ENCODE measurements at places on chromosomes 16 and 17.

- DNase-seq = peak; percentile 66
Measured at GRCh38 chr16:12455287-12455798, 348.3 kb downstream of the CPPED1 start.

DNA sequence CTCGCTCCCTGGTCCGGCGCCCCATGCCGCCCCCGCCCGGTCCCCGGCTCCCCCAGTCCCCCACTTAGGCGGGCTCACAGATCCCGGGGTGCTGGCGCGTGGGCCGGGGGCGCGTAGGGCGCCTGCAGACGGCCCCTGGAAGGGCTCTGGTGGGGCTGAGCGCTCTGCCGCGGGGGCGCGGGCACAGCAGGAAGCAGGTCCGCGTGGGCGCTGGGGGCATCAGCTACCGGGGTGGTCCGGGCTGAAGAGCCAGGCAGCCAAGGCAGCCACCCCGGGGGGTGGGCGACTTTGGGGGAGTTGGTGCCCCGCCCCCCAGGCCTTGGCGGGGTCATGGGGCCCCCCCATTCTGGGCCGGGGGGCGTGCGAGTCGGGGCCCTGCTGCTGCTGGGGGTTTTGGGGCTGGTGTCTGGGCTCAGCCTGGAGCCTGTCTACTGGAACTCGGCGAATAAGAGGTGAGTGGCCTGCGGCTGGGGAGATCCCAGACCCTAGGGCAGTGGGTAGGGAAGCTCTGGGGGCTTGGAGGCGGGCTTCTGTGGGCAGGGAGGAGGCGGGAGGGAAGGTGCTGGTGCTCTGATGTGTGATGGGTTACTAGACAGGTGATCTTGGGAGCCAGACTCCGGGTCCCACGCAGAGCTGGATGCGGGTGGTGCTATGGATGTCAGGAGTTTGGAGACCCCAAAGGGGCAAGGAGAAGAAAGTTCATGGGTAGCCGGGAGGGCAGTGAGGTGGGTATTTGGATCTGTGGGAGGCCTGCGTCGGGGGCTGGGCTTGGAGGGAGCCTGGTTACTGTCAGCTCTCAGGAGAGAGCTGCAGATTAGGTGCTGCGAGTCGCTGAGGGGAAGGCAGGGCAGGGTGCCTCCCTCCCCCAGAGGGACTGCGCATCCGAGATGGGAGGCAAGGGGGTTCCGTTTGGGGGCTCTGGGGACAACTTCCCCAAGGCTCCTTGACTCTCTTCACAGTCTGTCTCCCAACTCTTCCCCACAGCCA lies 560 bp downstream of the EFNB3 start:
- DNase-seq = no peak

DNA sequence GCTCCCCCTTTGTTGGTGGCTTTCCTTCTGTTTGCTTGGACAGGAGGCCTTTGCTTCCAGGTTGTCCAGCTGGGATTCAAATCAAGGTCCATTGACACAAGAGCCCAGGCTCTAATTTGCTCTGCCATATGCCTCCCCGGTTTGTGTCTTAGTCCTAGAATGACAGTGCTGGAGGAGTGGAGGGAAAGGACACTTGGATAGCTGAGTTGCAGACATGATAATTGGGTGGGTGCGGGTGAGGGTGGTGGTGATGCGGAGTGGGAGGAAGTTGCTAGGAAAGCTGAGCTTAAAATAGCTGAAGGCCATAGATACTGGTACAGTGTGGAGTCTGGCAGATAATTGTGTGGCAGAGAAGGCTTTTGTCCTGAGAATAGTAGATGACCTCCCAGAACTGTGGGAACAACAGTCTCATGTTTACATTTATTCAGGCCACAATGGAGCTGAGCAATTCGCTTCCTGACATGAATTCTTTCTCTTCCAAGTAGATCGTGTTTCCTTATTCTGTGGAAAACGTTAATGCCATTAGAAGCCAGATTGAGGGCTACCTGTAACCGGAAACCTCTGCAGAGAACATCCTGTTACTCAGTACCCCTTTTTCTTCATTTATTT lies 23.8 kb downstream of the SEC14L1 start:
- no peak for DNase-seq

DNA sequence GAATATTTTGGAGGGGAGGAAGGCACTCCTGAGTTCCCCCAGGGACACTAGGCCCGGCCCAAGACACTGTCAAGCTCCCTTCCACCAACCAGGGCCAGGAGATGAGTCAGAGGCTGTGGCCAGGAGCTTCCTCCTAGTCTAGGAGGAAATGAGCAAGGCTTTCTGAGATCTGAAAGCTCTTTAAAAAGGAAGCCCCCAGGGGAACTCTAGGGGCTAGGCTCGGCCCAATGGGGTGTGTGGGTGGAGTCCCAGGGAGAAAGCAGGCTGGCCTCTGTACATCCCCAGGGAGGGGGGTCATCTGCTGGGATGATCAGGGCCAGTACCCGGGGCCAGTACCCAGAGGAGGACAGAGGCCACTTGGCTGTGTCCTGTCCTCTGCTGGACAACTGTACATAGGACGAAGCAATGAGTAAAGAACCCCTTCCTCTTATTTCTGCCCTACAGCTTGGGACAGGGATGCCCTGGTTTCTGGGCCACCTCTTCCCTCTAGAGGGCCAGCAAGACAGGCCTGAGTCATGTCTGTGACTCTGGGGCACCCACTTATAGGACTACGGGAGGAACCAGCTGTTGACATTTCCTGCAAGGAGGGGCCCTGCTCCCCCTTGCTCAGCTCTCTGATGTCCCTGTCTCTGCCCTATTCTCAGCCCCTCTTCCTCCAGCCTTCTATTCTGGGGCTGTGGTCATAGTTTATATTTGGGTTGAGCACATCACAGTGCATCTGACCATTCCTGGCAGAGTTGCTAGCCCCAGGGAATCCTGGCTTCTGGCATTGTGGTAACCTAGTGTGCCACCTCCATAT lies 2.7 kb downstream of the FHOD1 start:
- peak; percentile 83 for DNase-seq

- DNase-seq = no peak
Measured at GRCh38 chr17:81336296-81336929, 41.3 kb upstream of the SLC38A10 start.

GRCh38 chr16:10521681-10522274 lies 58.6 kb downstream of the EMP2 start:
- DNase-seq = peak; percentile 3

DNA sequence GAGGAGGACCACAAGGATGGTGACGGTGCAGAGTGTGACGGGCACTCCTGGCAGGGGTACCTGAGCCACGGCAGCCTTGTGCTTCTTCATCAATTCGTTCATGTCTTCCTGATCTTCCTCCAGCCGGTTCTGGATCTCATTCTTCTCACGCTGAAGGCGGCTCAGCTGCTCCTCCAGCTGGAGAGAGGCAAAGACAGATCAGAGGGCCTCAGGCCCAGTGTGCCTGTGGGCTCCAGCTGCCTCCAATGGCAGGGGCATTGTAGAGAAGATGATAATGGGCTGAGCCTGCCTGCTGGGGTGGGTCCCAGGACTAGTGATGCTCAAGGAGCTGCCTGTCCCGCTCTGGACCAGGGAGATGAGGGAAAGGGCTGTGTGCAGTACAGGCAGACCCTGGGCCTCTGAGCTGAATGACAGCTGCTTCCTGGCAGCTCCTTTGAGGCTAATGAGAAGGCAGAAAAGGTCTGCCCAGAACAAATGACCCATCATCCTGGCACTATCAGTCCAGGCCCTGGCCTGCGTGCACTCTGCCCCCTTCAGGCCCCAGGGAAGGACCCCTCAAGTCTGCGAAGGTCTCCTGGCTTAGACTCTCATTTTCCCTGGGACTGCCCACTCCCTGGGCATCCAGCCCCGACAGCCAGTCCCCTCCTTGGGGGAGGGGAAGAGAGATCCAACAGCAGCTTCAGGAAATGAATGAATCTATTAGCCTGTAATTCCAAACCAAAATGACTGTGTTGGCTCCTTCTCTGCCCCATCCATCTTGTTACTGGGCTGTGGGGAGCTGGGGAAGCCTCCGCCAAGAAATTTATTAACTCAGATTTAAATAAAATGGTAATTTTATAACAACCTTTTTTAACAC lies 48.0 kb downstream of the PIPOX start:
- no peak for DNase-seq

DNA sequence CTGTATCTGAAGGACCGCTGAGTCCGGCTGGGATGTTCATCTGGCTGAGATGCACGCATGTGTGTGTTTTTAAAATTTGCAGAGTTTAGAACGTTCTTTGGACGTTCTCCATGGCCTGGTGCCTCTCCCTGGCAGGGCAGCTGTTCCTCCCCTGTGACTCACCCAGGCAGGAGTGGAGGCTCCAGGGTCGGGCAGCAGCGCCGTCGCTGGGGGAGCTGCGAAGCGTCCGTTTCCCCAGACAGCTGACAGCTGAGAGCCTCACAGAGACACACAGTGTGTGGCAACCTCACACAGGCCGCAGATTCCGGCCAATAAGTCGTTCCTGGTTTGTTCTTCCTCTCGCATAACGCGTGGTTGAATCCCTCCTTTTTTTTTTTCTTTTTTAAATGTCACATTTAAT lies 80.6 kb downstream of the OR1D5 start:
- DNase-seq = no peak

GRCh38 chr16:27324851-27325301 lies 11.1 kb downstream of the IL4R start:
- no peak for DNase-seq

DNA sequence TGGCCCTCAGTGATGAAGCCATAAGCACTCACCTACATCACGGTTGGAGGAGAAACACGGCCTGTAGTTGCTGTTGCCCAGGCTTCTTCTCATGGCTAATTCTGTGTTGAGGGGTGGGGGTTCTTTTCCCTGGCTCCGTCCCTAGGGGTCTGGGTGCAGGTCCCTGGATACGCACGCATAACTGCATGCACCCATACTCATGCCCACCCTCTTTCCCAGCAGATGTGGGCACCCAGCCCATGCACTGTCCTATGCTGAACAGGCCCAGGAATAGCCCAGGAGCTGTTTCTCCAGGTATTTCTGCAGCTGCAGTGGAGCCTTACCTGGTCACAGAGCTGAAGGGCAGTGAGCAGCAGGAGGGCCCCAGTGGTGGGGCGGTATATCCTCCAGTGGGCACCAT lies 18.1 kb downstream of the ST6GALNAC1 start:
- no peak for DNase-seq

- DNase-seq = no peak
Measured at GRCh38 chr16:84194470-84195200, 3.7 kb downstream of the ADAD2 start.

- DNase-seq = no peak
Measured at GRCh38 chr17:7740481-7741001, 23.0 kb downstream of the DNAH2 start.

DNA sequence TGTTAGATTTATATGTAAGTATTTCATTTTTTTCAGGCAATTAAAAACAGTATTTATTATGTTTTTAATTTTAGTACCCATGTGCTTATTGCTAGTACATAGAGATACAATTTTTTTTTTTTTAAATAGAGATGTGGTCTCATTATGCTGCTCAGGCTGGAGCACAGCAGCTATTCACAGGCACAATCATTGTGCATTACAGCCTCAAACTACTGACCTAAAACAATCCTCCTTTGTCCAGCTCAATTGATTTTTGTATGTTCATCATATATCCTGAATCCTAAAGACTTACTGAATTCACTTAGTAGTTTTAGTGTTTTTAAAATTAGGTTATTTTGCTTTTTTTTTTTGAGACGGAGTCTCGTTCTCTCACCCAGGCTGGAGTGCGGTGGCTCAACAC lies 26.3 kb downstream of the SPECC1 start:
- no peak for DNase-seq

GRCh38 chr17:12744298-12744697 lies 45.0 kb upstream of the ARHGAP44 start:
- DNase-seq = no peak

- DNase-seq = no peak
Measured at GRCh38 chr17:52027081-52027480, 131.4 kb downstream of the CA10 start.

DNA sequence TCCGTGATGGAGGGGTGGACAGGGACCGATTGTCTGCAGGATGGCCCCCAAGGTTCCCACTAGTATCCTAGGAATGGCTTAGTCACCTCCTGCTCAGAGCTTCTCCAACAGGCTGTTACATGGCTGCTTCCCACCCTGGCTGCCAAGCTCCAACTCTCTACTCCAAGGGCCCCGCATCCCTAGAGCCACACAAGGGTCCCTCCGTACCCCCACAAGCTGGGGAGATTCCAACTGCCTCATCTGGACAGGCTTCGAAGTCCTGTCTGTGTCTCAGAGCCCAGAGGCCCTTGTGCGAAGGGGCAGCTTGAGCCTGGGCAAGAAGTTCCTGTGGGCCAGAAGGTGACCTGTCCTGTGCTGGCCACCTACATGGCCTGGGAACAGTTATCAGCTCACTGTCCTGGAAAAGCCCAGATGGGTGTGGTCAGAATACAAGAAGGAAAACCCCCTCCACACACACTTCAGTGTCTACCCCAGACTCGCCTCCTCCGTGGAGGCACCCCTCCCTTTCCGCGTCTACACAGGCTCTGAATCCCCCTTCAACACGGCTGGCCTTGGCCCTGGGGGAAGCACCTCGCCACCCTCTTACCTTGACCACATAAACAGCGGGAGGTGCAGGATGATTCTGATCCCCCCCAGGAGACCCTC lies 586 bp downstream of the MEAK7 start:
- no peak for DNase-seq

DNA sequence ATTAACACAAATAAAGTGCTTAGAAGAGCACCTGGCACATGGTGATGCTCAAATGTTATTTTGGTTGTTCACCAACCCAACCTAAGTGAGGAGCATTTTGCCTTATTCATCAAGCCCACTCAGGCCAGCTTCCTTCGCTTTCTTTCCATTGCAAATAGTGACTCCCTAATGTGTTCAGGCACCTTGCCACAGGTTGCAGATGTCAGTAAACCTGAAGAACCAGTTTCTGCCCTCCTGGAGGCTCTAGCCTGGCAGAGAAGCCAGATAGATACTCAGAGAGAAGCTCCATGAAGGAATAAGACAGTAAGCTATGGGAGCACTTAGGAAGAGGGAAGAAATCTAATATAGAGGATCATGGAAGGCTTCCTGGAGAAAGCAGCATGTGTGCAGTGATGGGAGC lies 23.9 kb downstream of the GPR139 start:
- DNase-seq = no peak

DNA sequence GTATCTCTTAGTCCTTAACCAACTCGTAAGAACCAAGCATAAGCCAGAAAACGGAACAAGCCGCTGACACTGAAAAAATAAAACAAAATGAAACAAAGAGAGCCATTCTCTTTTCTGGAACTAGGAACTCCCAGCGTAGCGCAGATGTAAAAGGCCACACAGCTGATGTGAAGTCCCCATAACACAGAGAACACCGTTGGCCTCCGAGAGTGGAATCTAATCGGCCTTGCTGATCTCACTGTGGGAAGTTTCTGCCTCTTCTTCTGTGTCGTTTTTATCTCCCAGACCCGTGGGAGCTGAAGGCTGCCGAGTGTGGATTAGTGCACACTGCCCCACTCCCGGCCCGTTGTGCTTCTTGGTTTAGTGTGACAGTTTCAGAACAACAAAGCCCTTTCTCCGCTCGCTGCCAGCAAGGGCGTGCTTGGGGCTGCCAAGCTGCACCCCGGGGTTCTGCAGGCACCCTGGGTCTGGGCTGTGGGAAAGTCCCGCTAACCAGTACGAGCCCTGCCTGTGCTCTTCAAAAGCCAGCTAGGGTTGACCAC lies 21.7 kb downstream of the TTYH2 start:
- no peak for DNase-seq
